ENCODE measurements at places on chromosomes 2 and 18.

DNA sequence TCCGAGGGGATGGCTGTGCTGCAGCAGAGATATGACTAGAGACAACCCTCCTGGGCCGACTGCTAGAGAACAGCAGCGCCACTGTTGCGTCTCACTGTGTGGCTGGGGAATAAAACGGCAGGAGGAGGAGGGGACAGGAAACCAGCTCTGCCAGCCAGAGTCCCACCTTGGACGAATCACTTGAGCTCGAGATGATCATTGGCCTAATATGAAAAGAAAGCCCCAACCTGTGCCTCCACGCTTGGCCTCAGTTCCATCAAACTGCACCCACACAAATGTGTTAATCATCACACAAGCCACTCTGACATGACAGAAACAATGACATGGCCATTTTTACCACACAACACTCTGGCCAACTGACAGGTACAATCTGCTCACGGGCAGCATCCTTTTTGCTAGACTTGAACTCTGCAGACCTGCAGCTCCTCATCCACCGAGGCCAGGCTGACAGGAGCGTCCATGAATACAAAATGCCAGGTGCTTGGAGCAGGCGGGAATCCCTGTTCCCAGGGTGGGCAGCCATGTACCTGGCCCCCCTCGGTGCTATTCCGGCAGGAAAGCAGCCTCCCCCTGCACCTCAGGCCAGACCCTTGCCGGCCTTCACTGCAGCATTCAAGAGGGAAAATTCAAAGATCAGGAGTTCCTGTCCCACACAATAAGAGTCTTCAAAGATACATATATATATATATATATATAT lies 52.3 kb downstream of the PARD6G start:
- no peak for DNase-seq

GRCh38 chr2:146981921-146982320 lies 862.9 kb upstream of the ACVR2A start:
- no peak for DNase-seq

DNA sequence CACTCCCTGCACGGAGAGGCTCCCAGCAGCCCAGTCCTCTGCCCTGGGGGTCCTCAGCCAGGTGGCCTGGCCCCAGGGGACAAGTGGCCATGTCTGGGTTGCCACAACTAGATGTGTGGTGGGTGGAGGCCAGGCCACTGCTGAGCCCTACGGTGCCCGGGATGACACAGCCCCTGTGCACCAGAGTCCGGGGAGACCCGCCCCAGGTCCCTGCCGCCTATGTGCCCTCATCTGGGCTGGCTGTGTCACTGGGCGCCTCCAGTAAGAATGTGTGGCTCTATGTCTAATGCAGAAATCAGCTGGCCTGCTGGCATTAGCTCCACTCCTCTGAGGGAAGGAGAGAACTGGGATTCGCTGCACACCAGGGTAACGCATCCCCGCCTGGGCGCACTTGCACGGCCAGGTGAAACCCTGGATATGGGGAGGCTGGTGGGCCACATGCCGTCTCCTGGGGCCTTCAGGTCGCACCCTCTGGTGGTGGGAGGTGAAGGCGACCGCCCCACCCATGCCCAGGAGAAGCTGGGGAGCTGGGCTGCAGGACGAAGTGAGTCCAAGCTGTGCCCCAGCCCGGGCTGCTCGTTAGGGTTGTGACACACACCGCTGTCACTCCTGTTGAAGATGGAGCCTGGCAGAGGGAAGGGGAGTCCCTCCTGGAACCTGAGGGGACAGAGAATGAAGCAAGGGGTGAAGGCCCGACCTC lies 136.1 kb downstream of the PTGR3 start:
- DNase-seq: no peak

- DNase-seq: no peak
Measured at GRCh38 chr2:39638581-39638980, 27.1 kb upstream of the TMEM178A start.

GRCh38 chr2:146642066-146642465 lies 1202.8 kb upstream of the ACVR2A start:
- no peak for DNase-seq

DNA sequence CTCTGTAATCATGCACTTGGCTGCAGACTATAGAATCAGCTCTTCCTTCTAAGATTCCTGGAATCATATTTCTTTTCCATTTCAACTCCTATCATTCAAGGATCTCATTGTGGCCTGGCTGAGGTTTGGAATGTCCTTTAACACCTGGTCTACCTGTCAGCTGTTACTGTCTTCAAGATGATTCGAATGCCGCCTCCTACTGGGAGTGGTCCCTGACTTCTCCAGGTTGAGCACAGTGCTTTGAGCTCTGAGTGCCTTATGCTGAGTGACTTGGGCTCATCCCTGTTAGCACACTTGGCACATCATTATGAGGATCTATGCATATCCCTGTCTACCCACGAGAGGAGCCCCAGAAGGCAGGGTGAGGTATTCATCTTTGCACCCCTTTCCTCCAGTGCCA lies 87.6 kb downstream of the MARCHF4 start:
- DNase-seq: no peak

DNA sequence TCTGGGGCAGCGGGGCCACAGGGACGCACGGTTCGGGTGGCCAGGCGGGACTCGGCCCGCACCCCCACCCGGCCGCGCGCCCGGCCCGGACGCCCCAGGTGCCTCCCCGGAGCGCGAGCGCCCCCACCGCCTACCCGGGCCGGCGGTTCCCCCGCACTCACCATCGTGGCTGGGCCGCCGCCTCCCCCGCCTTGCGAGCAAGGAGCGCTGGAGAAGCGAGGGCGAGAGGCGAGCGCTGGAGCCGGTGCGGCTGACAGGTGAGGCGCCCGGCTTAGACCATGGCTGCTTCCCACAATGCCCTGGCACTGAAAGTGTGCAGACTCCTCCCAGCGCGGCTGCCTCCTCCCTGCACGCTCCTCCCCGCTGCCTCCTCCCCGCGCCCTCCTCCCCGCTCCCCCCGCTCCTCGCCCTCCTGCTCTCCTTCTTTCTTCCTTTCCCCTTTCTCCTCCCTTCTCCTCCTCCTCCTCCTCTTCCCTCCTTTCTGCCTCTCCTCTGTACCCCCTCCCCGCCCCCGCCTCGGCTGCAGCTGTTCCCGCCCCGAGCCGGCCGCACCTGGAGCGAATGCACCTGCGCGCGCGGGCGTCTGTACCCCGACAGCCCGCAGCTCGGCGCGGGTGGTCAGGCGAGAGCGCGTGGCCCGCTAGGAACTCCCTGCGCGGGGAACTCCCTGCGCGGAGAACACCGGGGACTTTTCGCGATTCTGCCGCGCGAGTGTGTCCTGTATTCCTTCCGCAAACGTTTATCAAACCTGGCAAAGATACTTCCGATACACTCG lies at the start of gene AP1S3:
Gene AP1S3 (minus strand): TSS at position 296 of the 775 bp plus-strand sequence. CDS start 132 bp downstream, at position 164.
- peak; percentile 87 for DNase-seq

DNA sequence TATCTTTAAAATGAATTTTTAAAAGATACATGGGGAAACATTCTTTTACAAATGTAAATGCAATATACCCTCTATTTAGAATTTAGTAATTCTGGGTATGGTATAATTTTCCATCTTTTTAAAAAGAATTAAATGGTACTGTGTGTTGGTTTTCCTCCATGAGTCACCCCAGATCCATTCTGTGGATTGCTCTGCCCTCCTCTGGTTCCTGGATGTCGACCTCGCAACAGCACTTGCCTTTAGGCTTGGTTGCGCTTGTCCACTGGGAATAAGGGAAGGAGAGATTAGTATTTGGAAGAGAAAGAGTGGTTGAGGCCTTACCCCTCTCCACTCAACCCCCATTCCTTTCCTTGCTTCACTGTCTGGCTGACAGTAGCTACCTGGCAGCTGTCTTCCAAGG lies 90.4 kb downstream of the FTCDNL1 start:
- no peak for DNase-seq

DNA sequence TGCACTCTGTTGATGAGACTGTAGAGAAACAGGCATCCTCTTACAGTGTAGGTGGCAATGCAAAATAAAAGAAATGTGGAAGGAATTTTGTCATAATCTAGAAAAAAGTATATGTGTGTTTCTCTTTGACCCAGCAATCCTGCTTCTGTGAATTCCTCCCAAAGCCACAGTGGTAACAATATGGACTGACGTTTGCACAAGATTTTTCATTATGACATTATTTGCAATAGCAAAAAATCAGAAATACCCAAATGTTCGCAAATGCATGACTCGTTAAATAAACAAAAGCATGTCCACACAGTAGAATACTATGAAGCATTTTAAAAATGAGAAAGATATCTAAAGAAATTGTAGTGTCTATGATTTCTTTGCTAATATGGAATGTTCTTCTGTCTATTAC lies 255.2 kb upstream of the NRP2 start:
- no peak for DNase-seq

DNA sequence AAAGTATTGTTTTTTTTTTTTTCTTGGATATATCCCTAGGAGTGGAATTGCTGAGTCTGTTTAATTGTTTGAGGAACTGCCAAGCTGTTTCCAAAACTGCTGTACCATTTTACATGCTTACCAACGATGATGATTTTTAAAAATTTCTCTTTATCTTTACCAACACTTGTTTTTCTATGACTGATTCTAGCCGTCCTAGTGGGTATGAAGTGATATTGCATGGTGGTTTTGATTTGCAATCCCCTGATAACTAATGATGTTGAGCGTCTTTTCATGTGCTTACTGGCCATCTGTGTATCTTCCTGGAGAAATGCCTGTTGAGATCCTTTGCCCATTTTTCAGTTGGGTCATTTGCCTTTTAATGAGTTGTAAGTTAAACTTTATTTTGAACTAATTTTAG lies 8.8 kb upstream of the AOX1 start:
- no peak for DNase-seq

DNA sequence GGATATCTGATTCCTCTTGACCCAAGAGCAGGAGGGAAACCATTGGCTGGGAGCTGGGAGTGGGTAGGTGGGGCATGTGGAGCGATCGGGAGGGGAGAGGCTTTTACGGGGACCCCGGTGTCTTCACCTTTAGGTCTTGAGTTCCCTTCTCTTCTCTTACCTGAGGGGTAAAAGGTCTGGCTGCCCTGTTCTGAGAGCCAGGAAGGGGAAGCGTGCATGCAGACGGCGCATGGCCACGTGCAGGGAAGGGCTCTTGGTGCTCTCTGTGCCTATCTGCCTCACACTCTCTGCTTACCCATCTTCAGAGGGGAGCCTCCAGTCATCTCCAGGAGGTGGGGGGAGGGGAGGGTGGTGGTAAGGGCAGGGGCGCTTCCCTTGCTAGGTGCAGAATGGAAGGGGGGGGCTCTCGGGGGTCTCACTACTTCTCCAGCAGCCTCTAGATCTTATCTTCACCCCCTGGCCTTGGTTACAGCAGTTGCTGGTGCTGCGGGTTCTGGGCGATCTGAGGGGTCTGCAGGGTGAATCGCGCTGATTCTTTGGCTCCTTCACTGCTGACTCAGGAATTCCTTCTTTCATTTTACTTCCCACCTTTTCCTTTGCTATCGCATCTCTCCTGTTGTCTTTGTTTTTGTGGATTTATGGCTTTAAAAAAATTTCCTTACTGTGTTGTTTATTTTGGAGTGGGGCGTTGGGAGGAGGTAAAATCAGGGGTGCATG lies 225.8 kb upstream of the HS6ST1 start:
- no peak for DNase-seq

GRCh38 chr18:46435031-46435430 lies 222.0 kb downstream of the LOXHD1 start:
- DNase-seq: no peak

- DNase-seq: no peak
Measured at GRCh38 chr2:231111987-231112386, 12.9 kb downstream of the HTR2B start.

GRCh38 chr2:27906074-27906473 lies 15.5 kb downstream of the BABAM2 start:
- no peak for DNase-seq

DNA sequence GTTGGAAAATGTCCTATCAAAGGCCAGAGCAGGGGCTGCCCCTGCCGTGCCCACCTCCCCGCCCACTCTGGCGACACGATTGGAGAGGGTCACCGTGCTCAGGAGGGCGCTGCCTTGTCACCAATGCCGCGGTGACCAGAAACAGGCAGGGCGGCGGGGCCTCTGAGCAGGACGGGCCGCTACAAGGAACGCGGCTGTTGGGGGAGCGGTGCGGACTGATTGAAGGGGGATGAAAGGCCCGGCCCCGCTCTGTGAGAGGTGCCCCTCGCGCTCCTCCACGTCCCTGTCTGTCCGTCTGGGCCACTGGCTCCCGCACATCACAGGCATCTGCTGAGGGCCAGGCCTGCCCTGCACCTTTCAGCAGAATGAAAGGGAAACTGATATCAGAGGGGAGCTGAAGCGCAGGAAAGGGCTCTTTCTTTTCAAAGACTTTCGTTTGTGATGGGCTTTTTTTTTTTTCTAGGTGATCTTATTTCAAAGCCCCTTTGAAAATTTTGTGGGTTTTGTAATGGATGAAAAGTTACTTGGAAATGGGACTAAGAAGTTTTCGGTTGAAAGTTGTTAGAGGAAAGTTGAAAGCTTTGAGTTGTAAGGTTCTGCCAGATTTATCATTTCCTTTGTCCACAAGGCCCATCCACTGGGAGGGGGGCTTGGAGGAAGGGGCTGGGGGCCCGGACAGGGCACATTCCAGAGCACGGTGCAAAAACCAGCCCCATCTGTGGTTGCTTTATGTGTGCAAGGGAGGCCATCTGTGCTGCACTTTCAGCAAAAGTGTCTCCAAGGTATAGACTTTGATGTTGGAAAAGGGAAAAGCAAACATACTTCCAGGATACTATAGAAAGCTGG lies 244.2 kb downstream of the KLHL29 start:
- DNase-seq: no peak

- no peak for DNase-seq
Measured at GRCh38 chr18:830315-830901, 18.4 kb upstream of the YES1 start.

DNA sequence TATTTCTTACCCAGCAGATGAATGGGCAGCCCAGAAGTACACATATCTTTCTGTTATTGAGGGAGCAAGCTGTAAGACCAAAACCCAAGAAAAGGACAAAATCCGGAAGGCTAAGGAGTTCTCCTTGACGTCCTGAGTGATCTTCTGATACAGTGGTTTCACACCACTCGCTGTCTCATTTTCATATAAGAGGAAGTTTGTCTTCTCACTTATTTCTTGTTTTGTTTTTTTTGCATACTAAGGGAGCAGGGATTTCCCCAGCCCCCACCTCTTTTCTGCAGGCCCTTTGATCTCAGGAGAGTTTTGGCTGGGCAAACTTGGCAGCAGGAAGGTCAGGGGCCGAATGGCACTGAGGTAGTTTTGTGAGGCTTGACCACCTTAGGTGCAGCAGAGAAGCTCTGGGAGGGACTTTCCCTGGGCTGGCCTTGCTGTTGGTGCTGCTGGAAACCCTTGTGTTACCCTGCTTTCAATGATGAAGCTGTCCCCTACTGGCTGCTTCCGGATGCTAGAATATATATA lies 13.3 kb downstream of the CHRNA1 start:
- no peak for DNase-seq

DNA sequence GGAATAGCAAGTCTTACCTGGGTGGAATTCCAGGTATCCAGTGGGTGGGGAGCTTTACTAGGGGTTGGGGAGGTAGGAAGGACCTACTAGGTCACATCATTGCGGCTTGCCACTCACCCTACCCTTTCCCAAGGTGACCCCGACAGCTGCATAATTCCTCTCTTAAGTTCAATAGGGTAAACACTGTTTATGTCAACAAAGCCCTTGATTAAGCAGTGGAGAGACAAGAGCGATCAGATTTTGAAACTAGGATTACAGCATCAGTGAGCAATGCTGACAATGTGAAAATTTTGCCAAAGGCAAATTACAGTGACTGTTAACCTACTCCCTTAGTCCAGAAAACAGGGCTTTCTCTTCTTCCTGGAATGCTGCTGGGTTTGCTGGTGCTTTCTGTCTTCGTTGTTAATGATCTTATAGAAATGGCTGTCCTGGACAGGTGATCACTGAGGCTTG lies 14.5 kb downstream of the SLC19A3 start:
- DNase-seq: no peak
